ENCODE measurements at places on chromosomes 12 and 14.
A peak's percentile ranks its signal among the peaks of the same experiment; 100 is the strongest.

DNA sequence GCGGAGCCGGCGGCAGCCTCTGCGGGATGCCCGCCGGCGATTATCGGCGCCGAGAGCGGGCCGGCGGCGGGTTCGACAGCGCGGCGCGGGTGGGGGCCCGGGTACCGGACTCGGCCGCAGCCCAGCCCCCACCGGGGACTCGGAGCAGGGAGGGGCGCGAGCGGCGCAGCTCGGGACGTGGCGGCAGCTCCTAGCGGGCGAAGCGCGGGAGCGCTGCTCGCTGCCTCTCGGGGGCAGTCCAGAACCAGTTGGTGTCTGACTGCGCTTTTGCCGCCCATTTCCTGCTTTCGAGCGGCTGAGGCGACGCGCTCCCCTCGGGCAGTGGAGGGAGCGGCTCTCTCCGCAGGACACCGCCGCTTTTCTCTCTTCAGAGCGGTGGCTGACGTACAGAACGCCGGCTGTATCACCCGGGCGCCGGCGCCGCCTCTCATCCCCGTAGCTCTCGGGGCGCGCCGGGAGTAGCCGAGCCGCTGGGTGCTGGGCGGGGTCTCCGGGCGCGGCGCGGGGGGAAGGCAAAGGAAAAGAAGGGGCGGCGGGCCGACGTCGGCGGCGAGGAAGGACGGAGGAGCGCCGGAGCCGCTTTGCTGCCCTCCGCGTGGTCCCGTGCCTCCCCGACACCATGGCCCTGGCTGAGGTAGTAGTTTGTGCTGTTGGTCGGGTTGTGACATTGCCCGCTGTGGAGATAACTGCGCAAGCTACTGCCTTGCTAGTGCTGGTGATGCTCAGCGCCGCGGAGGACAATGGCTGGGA, 136.6 kb downstream of the MON2 start:
- DNase-seq, result peak; percentile 54

DNA sequence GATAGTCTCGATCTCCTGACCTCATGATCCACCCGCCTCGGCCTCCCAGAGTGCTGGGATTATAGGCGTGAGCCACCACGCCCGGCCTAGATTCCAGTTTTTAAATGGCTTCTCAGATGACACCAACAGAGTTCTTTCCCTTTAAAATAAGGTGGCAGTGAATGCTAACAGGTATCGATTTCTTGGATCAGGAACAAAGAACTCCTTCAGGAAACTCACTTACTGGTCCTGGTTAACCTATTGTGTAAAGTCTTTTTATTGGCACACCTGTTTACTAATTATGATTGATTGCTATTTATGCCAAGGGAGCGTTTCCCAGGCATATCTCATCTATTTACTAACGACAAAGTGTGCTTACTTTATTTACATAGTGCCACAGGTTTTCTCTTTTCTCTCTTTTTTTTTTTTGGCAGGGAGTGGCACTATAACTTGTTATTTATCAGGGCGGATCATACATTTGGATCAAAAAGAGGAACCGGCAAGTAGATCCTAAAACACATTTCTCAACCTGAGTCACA, 89.7 kb downstream of the GLT1D1 start:
- DNase-seq, result no peak

DNA sequence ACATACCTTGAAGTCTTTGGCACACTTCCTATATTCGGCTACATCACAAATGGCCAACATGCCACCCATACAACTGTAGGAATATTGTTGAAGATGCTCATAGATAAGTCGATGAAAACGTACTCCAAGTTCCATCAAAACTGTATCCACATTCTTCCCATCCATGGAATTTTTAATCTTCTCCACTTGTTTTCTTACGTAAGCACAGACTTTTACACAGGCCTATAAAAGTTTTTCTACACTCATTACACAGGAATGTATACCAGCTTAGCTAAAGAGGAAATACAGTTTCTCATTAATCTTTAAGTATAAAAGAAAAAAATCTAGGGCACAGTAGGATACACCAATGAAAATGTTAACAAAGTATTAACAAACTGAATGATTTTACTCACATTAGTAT, 59.1 kb downstream of the EXOC5 start:
- DNase-seq, result no peak

GRCh38 chr14:85224241-85224640, 305.7 kb upstream of the FLRT2 start:
- no peak for DNase-seq

- no peak for DNase-seq
Measured at GRCh38 chr12:95834572-95834971, 24.2 kb upstream of the SNRPF start.

GRCh38 chr12:113724794-113725556, 241.2 kb downstream of the RBM19 start:
- no peak for DNase-seq

DNA sequence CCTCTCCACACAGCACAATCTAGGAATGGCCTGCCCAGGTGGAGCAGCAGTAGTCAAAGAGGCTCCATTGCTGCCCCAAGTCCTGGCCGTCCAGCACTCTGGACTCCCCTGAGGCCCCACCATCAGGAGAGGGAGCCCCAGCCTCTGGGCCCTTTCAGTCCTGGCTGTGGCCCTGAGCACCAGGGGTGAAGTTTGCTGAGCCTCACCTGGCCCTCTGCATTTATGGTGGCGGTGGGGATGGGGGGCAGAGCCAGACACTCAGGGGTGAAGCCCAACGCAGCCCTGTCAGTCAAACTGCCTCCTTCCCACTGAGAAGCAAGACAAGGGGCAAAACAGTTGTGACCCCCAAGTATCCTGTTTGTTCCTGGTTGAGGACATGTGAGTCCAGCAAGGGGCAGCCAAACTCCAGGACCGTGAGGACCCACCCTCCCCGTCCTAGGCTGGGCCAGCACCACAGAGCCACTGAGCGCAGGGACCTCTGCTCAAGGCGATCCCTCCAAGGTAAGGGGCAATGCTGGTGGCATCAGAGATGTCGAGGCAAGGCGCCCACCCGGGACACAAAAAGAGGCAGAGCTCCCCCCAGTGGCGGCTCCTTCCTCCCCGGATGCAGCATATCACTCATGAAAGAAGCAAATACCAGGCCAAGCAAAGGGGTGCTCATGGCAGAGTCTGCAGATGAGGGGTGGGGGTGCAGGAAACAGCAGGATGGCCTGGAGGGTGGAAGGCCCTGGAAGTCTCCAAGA, 4.8 kb upstream of the AMN start:
- peak; percentile 30 for DNase-seq

GRCh38 chr12:113838896-113839295, 127.2 kb downstream of the RBM19 start:
- DNase-seq, result no peak

DNA sequence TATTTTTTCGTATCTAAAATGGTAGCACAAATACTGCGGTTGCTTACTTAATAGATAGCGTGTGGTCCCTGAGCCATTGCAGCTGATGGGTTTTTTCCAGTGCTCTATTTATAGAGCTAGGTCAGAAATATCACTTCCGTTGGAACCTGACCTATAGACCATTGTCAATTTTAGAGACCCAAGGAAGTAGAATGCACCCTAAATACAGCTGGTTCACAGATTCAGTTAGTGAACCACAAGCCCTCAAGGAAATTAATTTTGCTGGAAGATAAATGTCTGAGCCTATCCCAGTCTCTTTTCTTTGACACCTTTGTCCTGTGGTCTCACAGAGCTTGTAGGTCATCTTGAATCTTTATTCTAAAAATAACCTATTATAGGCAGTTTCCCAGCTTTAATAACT, 391.0 kb downstream of the ZFP36L1 start:
- DNase-seq, result no peak

- DNase-seq, result peak; percentile 44
Measured at GRCh38 chr12:11765817-11766794, 116.6 kb downstream of the ETV6 start.

- no peak for DNase-seq
Measured at GRCh38 chr14:22417914-22418313, 171.1 kb downstream of the DAD1 start.

DNA sequence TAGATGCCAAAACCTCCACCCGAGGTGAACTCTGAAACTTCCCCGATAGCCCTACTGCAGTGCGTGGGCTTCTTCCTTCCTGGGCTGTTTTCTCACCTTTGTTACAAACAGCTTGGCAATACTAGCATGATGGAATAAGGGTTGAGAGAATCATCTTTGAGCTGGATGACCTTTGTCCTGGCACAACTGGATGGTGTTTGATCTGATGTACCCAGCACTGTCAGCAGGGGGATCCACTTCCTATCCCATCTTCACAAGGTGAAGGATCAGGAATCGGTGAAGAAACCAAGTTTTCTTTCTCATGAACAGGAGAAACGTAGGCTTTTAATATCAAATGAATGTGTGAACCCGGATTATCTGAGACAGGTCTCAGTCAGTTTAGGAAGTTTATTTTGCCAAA, 19.5 kb upstream of the LRRC10 start:
- no peak for DNase-seq

DNA sequence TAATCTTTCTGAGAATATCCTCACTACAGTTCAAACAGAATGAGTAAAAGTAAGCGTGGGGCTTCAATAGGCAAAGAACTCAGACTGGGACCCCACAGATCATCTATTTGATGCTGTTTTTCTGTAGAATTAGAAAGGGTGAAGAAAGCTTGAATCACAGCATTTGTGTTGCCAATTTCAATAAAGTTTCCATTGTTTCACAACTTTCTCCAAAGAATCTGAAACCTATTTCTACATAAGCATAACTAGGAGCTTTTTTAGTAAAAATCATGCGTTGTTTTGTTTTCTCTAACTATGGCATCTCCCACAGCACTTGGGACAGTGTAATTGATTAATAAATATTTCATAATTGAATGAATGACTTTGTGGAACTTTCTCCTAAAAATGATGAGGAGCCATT, 16.7 kb upstream of the NEDD1 start:
- no peak for DNase-seq

DNA sequence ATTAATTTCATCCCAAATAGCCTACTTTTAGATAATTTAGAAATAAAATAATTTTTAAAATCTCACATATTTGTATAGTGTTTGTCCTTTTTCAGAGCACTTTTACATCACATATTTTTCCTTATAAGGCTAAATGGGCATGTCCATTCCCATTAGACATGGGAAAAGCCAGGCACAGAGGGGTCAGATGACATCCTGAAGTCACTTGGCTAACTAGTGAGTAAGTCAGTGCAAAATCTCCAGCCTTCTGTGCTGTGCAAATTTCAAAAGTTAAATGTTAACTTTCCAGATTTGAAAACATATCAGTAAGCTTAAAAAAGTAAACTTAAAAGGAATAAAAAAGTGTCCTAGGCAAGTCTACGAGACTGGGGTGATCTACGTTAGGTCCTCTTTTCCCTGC, 117.4 kb downstream of the EMP1 start:
- no peak for DNase-seq

- DNase-seq, result no peak
Measured at GRCh38 chr14:98954349-98955000, 317.5 kb downstream of the BCL11B start.

GRCh38 chr14:77123381-77124325, 17.9 kb downstream of the ZDHHC22 start:
- no peak for DNase-seq

DNA sequence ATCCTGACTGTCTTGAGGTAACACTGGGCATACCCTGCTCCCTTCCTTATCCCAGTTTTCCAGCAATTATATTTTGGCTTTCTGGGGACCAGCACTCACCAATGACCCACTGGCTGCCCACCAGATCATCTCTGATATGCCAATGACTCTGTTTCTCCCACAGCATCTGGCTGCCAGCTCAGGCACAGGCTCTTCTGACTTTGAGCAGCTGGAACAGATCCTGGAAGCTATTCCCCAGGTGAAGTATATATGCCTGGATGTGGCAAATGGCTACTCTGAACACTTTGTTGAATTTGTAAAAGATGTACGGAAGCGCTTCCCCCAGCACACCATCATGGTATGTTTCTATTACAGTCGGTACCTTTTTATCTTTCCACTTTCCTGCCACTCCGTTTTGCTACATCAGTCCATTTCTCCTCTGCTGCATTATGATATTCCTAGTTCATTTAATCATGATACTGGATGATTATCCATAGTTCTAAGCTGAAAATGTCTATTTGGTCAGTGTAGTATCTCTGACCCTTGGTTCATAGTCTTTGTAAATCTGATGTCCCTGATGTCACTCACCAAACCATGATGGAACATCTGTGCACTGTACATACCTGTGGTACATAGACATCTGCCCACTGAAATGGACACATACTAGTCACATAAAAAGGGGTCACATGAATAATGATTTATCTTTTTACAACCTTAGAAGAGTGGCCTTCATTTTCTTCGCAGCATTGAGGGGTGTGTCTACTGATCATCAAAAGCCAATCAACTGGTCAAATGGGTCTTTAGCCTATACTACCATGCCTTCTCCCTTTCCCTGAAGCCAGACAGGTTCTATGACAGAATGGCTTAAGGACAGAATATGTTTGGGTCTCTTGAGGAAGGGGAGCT, 3.3 kb downstream of the GMPR2 start:
- no peak for DNase-seq

DNA sequence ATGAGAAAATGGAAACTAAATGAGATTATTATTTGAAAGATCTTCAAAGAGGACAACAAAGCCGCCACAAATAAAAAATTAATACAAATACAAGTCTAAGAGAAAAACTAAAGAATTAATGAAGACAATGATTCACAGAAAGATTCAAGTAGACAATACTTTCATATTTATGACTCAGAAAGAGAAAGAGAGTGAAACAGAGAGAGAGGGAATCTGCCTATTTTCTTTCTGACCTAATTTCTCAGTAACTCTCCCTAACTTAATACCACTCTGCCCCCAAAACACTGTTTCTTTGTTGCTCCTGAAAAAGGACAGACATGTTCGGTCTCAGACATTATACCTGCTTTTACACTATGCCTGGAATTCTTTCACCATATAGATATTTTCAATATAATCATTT, 259.1 kb downstream of the SLC6A15 start:
- no peak for DNase-seq

DNA sequence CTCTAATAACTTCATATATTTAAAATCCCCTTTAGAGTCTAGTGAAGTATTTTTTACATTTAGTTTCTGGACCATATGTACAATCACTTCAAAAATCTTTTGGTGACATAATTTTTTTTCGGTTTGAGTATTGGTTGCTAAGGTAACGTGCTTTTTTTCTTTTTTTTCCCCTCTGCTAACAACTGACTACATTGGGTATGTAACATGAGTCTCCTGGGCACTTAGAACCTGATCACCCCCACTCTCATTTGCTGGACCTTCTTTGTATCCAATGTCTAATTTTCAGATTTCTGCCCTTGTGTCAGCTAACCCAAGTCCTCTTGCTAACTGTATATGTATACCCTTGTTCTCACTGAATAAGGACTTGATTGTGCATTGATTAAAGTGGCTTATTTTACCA, 592.9 kb upstream of the FLRT2 start:
- no peak for DNase-seq

GRCh38 chr14:99821519-99822508, 28.6 kb downstream of the EML1 start:
- no peak for DNase-seq

DNA sequence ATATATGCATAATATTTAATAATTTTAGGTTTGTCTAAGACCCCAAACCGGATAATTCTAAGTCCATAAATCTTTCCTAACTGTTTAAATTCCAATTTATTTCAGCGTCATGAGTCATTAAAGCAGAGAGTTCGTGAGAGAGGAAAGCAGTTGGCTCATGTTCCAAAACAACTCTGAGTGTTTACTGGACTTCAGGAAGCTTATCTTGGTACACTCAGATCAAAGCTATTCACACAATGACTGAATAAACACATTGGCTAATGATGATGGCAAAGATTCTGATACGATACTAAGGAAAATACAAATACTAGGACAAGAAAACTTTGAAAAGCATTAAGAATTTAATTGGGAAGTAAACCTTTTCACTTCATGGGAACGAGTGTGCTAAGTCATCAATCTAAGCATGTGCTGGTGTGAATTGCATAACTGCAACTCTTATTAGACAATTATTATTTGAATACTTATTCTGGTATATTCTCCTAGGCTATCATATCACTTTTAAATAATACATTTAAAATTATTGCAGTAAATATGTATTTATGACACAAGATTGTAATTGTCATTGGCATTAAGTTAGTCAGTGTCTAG, 34.8 kb upstream of the CLEC14A start:
- DNase-seq, result no peak
